ENCODE measurements at places on chromosomes 1 and 21.

- DNase-seq, result no peak
Observed at GRCh38 chr1:201538612-201539551, at the start of gene NAV1. NAV1 (plus strand) TSS chr1:201539127; CDS start chr1:201622885, 83,758 bp downstream.

- DNase-seq, result no peak
Observed at GRCh38 chr21:38159355-38159754, 97.4 kb upstream of the KCNJ15 start.

GRCh38 chr1:145750426-145750825 lies 31.1 kb downstream of the CD160 start:
- DNase-seq, result no peak

GRCh38 chr1:13826591-13826990 lies 126.6 kb downstream of the PRDM2 start:
- no peak for DNase-seq

GRCh38 chr1:22576617-22577016 lies 13.3 kb downstream of the EPHA8 start:
- DNase-seq, result no peak

GRCh38 chr1:157819896-157820295 lies at the start of gene FCRL1:
FCRL1 (minus strand) TSS chr1:157820120; CDS start chr1:157820037, 83 bp downstream.
- DNase-seq, result no peak

DNA sequence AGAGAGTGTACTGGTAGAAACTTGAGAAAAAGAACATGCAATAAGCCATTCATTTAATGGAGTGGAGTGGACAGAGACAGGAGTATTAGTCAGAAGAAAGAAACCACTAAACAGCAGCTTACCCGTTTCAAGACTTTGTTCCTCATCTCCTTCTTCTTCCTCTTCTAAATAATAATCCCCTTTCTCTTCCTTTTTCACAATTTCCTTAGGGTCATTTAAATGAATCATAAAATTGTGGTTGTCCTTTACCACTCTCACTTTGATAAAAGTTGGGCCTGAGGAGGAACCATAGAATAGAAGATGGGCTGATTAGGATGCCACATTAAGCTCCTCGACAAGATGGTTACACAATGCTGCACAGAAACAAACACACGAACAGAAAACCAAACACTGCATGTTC lies 109.6 kb downstream of the WDR3 start:
- DNase-seq, result no peak

- DNase-seq, result no peak
Observed at GRCh38 chr1:215269955-215270354, 187.4 kb downstream of the KCNK2 start.

- no peak for DNase-seq
Observed at GRCh38 chr1:84101204-84101603, 42.9 kb upstream of the PRKACB start.

DNA sequence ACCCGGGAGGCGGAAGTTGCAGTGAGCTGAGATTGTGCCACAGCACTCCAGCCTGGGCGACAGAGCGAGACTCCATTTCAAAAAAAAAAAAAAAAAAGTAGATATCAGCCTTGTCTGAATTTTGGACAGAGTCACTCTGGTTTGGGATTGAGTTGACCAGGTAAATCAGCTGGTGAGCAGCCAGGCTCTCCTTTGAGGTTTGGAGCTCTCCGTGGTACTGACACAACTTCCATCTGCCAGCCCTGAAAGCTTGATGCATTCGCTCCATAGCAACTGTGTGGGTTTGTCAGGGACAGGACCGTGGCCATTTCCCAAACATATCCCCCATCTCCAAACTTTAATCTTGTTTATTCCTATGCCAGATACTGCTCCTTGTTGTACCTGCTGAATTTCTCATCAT lies 155.2 kb downstream of the DMRTA2 start:
- DNase-seq, result no peak

GRCh38 chr1:155968670-155969069 lies 9.7 kb downstream of the ARHGEF2 start:
- DNase-seq, result no peak

DNA sequence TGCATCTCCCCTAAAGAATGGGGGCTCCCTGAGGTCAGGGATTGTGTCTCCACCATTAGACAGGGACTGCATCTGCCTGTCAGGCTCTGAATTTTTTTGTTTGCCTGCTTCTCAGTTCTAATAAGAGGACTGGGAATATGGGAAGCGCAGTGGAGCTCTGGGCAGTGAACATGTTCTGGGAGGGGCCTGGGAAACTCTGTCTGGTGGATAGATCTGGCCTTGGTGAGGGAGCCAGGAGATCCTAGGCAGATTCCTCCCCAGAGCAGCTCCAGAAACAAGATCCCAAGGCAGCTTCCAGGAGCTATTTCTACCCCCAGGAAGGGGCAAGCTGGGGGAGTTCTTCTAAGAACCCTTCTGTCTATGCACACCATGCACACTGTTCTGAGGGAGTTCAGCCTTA lies 12.6 kb upstream of the MYOG start:
- DNase-seq, result no peak

- no peak for DNase-seq
Observed at GRCh38 chr21:43935711-43936110, 70.7 kb downstream of the AGPAT3 start.

DNA sequence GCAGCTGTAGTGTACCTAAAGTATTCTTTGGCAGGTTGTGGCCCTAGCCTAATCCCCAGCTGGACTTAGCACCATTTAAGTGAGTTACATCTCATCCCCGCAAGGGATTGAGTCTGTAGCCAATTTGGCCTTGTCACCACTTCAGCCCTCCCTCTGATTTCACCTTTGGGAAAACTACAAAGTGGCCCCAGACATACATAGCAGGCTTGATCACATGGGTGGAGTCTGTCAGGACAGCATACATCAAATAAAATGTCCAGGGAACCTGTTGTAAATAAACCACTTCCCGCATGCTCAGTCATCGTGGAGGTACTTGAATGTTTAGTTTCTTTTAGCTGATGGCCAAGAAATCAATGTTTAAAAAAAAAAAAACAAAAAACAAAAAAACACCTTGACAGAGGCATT lies 142.5 kb downstream of the DHRS3 start:
- no peak for DNase-seq

- no peak for DNase-seq
Observed at GRCh38 chr1:32716312-32717148, 14.0 kb upstream of the SYNC start.

- DNase-seq, result no peak
Observed at GRCh38 chr1:6185635-6186382, 5.7 kb upstream of the CHD5 start.

GRCh38 chr1:107786203-107786845 lies 178.7 kb downstream of the VAV3 start:
- no peak for DNase-seq

GRCh38 chr1:161215076-161215475 lies at the start of gene FCER1G:
FCER1G (plus strand) TSS chr1:161215295; CDS start chr1:161215322, 27 bp downstream.
- DNase-seq, result no peak

GRCh38 chr1:21942464-21942863 lies 5.4 kb upstream of the HSPG2 start:
- no peak for DNase-seq

DNA sequence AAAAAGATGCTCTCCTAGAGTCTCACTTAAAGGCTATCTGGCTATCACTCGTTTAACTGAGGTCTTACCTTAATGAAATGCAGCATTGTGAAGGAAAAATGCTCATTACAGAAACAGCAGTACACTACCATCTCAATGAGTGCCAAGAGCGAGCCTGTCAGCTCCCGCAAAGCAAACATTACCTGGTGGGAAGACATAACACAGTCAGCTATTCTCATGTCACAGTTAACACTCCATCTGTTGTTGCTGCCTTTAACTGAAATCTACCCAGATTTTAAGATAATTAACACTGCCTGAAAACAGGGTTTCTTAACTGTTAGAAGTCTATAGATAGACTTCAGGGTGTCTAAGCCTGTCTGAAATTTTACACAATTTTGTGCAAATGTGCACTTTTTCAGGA lies 39.1 kb downstream of the PCSK9 start:
- no peak for DNase-seq

- DNase-seq, result no peak
Observed at GRCh38 chr1:98661544-98662355, at the start of gene SNX7. SNX7 (plus strand) TSS chr1:98661721; CDS start chr1:98661732, 11 bp downstream.

GRCh38 chr1:109500941-109501381 lies 7.1 kb downstream of the CYB561D1 start:
- no peak for DNase-seq

DNA sequence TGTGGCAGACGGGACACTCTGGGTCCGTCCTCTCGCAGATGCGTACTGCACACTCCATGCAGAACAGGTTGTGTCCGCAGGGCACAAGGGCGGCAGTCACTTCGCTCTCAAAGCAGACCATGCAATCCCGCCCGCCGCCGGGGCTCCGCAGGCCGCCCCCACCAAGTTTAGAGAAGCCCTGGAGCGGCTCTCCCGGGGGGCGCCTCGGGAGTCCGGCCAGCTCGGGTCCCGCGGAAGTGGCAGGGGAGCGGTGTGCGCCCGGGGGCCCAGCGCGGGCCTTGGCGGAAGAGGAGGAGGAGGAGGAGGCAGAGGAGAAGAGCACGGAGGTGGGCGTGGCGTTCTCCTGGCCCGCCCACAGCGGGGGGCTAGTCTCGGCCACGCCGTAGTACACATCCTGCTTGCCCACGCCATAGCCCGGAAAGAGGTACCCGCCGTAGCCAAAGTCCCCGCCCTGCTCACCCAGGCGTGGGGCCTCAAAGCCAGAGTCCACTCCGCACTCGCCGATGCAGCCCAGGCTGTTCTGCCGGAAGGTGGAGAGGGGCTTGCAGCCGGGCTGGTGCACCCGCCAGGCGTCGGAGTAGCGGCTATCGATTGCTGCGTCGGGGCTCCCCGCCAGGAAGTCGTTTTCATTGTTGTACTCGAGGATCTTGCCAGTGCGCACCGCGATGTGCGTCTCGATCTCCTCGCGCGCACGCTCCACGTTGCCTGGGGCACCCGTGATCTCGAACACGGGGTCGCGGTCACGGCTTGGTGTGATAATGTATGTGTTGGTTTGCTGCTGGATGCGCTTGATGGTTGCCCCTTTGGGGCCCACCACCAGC lies 5.4 kb downstream of the MEX3A start:
- no peak for DNase-seq

DNA sequence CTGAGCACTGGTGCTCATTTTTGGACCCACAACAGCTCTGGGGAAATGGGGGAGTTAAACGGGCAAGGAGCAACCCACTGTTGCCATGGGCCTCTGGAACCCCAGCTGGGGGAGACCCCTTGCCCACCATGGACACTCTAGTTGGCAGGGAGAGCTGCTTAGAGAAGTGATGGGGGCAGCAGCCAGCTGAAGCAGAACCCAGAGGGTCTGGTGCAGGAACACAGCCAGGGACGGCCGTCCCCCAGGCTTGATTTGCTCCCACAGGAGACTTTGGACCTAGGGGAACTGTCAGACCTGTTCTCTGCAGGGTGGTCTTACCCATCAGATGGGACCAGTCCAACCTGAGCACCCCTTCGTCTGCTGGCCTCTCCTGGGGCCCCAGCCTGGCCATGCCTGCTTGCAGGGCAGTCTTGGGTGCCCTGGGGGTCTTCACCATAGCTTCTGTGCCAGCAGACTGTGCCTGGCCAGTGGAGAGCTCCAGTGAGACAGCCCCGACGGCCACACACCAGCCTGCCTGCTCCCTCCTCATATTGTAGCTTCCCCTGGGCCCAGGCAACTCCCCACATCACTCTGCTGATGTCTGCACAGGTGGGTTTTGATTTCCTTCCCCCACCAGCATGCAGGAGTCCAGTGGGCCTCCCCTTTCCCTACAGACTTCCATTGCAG lies 11.3 kb downstream of the SPATC1L start:
- no peak for DNase-seq

- no peak for DNase-seq
Observed at GRCh38 chr1:60893136-60893930, 189.0 kb upstream of the NFIA start.

- DNase-seq, result no peak
Observed at GRCh38 chr1:240980342-240980741, 368.4 kb upstream of the GREM2 start.

DNA sequence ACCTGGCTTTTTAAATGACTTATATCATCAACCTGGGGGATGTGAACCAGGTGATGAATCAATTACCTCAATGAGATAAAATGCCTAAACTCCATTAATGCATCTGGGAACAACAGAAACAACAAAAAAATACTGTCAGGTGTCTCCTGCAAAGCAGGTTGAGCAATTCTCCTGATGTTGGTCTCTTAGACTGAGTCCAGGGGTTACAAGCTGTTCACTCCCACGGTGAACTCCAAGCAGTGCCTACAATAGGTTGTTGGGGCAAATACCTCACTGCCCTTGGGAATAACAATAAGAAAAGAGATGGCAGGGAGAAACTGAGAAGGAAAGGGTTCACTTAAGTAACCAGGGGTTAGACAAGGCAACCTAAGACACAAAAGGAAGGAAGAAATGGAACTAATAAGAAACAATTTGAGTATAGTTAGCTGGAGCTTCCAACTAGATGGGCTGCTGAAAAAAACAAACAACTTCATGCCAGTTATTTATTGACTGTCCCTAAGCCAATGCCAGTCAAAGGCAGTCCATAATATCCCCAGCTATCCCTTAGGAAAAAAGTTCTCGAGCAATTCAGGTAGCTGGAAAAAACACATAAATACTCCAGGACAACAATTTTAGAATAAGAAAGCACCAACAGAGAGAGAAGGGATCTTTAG lies 97.6 kb upstream of the MAGI3 start:
- DNase-seq, result no peak

- no peak for DNase-seq
Observed at GRCh38 chr21:16742131-16742641, 770.7 kb upstream of the CXADR start.

GRCh38 chr1:229194096-229194495 lies 76.8 kb upstream of the RAB4A start:
- DNase-seq, result no peak

- no peak for DNase-seq
Observed at GRCh38 chr1:94614996-94615395, 73.4 kb upstream of the F3 start.

GRCh38 chr1:157133426-157133825 lies 4.8 kb downstream of the ETV3 start:
- no peak for DNase-seq
